ENCODE measurements at places on chromosomes 16 and 17. TPM values are rescaled to one million over a fixed set of nuclear protein-coding genes. Genes with fewer than 3 reads are reported as not detected.
A peak's percentile ranks its signal among the peaks of the same experiment; 100 is the strongest.

KRT40 gene
- not detected for total RNA-seq

DNA sequence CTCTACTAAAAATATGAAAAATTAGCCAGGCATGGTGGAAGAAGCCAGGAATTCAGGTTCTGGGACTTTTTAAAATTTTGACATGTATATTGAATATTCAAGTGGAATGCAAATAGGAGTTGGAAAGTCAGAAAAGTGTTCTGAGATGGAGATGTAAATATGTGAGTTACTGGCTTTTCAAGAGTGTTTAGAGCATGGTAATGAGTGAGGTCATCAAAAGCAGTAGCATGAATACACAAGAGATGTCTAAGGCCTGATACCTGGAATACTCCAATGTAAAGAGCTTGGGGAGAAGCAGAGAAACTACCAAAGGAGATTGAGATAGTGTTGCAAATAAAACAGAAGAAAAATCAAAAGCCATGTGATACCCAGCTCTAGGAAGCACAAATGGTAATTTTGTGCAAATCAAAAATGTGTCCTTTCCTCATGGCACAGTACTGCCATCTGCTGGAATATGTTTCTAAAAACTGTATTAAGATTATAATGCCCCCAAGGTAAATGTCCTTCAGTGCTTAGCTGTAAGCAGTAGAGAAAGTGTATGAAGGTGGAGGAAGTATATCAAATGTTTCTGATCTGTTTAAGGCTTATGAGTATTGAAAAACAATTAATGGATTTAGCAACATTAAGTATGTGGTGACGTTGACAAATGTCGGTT lies 908.4 kb downstream of the KCNJ18 start:
- no peak for DNase-seq

DNA sequence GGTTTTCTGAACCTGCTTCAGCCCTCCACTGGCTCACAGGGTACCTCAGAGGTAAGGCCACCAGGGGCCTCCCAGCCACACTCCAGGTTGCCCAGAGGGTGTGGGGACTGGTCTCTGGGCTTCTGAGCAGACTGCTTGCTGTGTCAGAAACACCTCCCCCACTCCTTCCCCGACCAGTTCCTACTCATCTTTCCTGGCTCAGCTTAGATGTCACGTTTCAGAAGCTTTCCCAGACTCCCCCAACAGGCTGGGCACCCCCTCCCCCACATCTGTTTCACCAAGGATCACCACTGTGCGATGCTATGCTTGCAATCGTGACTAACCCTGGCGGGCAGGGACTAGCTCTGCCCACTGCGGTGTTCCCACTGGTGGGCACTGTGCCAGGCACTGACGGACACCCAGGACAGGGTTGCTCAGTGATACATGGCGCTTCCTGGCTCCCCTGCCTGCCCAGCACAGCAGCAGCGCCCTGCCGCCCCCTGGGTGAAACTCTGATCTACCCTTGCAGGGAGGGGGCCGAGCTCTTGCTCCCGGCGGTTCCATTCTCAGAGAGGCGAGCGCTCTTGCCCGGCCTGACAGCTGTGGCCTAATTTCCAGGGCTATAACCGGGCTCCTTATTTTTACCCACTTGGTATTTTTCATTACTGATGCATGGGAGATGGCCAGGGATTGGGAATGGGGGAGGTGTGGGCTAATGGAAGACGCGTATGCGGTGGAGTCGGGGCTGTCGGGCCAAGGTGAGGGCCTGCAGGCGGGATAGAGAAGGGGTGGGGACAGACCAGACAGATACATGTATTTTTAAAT lies 29.4 kb upstream of the MTSS2 start:
- peak; percentile 74 for DNase-seq

GRCh38 chr17:28507567-28508203 lies 1.5 kb downstream of the FOXN1 start:
- DNase-seq = no peak

DNA sequence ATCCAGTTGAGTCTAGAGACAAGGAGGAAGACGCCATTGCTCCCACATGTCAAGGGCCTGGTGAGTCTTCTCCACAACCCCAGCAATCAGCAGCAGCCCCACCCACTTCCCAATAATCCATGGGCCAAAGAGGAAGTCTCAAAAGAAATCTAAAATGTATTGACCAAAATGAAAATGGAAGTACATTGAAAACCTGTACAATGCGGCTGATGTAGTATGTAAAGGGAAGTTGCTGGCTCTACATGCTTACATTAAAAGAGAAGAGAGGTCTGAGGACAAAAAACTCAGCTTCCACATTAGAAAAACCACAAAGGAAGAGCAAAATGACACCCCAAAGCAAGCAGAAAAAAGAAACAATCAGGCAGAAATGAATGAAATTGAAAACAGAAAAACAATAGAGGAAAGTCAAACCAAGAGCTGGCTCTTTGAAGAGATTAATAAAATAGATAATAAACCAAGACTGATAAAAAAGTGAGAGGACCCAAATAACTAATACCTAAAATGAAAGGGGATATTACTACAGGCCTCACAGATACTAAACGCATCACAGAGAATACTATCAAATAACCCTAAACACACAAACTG lies 100.6 kb upstream of the METRNL start:
- no peak for DNase-seq

All from right lobe of liver (tissue), 6 donors.